ENCODE measurements at places on chromosomes 4 and X. TPM values are rescaled to one million over a fixed set of nuclear protein-coding genes. Genes with fewer than 3 reads are reported as not detected.

PCDH10 gene
- 3.0 TPM for polyA plus RNA-seq

VEGFC gene
- polyA plus RNA-seq: 0.38 TPM

PCSK1N gene
- polyA plus RNA-seq: 3.6 TPM

- no peak for DNase-seq
These were observed 100.3 kb downstream of the SLC34A2 start for GRCh38 chr4:25755911-25756310.

DNA sequence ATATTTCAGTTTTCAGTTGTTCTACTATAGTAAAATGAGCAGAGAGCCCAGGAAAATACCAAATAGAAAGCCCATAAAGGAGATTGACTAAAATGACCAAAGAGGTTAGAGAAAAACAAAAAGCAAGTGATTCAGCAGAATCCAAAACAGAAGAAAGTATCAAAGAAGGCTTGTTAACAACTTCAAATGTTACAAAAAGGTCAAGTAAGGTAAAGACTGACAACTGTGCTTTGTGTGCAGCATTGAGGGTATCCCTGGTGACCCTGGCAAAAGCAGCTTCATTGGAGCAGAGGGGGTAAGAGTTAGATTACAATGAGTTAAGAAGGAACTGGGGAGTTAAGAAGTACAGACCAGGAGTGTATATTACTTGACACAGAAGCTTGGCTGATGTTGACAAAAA is 317.9 kb downstream of the OPHN1 start:
- no peak for DNase-seq

GRCh38 chrX:122816288-122816687 is 367.8 kb upstream of the GRIA3 start:
- DNase-seq: no peak

DNA sequence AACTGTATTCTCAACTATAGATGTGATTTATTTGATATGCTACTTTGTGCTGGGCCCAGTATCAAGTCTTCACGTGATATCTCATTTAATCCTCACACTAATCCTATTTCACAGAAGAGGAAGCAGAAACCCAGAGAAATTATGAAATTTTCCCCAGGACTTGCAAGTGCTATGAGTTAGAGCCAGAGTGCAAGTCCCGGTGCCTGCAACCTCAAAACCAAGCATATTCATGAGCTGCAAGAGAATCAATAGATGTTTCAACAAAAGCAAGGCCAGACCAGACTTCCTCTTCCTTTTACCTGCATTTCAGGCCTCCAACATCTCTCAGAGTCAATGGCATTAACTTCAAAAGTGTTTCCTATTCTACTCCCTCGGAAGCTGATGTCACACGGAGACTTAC is 92.2 kb upstream of the GATB start:
- DNase-seq: no peak

GRCh38 chr4:21041708-21042107 is 341.4 kb downstream of the PACRGL start:
- DNase-seq: no peak

GRCh38 chr4:26819478-26820095 is 41.1 kb upstream of the STIM2 start:
- no peak for DNase-seq

Measured in H1 (cell line).